ENCODE measurements at places on chromosomes 12 and 14.

GRCh38 chr12:62732861-62733427 is 202.0 kb downstream of the PPM1H start:
- peak; percentile 67 for DNase-seq

DNA sequence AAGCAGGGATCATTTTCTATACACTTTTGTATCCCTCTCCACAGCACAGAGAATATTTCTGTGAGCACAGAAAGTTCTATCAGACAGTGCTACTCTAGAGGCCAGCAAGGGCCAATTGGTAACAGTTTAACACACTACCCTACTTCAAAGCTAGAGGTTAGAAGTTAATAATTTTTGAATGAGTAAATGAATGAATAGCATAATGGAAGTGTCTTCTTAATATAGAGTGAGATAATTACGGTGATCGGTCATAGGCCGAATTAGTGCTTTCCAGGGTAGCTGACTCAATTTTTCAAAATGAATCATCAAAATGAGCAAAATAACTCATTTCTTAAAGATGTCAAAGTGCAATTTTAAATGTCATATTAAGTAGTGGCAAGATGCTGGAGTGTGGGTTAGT is 67.0 kb upstream of the CCDC198 start:
- DNase-seq: no peak

- DNase-seq: peak; percentile 46
Measured at GRCh38 chr12:123713398-123713797, 1.2 kb downstream of the ATP6V0A2 start.

- no peak for DNase-seq
Measured at GRCh38 chr14:31164115-31164514, 43.5 kb downstream of the HECTD1 start.

- no peak for DNase-seq
Measured at GRCh38 chr12:65162609-65163008, 6.8 kb upstream of the LEMD3 start.

GRCh38 chr12:40959041-40959440 is 229.1 kb upstream of the PDZRN4 start:
- DNase-seq: peak; percentile 74

DNA sequence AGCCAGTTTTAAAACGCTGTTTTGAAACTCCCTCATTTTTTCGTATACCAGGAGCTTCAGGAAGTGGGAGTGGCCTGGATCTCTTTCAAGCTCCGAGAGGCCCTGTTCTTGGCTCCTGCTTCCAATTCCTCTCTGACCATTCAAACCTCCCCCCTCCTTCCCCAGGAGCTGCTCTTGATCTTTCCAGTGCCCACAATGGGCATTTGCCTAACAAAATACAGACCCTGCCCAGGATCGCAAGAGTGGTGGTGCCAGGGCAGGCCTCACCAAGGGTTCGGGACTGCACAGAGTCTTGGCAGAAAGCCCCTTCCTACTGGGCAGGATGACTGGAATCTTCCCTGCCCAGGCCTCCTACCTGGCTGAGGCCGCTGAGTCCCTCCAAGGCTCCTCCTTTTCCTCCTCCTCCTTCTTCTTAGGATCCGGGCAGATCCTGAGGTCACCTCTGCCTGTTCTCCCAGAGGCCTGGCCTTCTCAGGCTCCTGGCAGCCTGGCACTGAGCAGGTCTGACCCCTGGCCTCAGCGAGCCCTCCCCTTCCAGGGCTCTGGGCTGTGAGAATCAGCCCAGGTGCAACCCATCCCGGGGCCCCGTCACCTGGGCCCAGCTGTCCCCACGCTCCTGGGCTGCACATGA is 46.9 kb upstream of the NOS1 start:
- no peak for DNase-seq

- no peak for DNase-seq
Measured at GRCh38 chr14:103279142-103280025, 54.7 kb upstream of the EIF5 start.

DNA sequence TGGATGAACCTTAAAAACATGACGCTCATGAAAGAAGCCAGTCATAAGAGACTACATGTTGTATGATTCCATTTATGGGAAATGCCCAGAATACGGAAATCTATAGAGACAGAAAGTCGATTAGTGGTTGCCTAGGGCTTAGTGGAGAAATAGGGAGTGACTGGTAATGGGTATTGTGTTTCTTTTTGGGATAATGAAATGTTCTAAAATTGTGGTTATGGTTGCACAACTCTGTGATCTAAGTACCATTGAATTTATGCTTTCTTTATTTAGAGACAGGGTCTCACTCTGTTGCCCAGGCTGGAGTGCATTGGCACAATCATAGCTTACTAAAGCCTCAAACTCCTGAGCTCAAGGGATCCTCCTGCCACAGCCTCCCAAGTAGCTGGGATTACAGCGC is 8.0 kb downstream of the RBMS2 start:
- DNase-seq: peak; percentile 32

DNA sequence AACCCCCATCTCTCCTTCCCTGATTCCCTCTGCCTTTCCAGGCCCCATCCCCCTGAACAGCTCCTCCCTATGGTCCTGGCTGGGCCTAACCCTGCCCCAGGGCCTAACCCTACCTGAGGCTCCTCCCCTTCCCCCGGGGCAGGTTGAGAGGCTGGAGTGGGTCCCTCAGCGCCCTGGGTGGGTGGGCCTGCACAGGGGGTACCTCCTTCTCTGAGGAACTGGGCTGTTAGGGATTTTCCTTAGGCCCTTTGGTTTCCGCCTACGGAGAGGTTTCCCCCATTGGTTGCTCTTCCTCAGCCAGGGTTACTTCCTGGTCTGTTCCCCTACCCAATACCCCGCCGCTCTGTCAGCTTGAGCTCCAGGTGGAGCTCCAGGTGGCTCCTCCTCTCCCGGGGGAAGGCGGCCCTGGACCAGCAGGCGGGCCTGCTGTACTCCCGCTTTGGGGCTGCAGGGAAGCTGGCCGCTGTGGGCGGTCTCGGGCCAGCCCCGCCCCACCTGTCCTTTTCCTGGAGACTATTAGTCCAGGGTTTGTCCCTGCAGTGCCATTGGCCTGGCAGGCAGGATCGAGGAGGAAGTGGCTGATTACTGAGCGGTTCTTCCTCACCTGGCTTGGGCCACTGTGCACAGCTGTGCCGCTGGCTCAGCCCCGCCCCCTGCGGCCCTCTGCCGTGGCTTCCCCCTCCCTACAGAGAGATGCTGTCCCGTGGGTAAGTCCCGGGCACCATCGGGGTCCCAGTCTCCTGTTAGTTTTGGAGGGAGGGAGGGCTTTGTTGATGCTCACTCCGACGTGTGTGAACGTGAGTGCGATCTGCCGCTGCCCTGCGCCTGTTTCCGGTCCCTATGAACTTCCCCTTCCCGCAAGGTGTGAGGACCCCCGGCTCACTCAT is 2.5 kb downstream of the C12orf57 start:
- DNase-seq: no peak

- no peak for DNase-seq
Measured at GRCh38 chr14:87207756-87208155, 785.2 kb downstream of the GALC start.

DNA sequence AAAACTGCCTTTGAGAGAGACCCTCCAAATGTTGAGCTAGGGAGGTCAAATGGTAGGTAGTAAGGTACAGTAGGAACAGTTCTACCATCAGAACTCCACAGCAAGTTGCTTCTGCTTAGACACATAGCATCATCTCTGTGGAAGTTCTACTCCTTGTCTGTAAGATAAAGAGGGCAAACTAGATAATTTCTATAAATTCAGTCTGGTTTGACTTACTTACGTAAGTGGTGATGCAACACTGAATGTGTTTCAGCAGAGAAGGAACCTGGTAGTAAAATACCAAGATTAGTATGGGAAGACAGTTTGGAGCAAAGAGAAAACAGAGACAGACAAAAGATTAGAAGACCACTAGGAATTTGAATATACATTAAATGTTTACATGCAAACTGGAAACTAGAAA is 42.0 kb downstream of the KITLG start:
- DNase-seq: peak; percentile 91

DNA sequence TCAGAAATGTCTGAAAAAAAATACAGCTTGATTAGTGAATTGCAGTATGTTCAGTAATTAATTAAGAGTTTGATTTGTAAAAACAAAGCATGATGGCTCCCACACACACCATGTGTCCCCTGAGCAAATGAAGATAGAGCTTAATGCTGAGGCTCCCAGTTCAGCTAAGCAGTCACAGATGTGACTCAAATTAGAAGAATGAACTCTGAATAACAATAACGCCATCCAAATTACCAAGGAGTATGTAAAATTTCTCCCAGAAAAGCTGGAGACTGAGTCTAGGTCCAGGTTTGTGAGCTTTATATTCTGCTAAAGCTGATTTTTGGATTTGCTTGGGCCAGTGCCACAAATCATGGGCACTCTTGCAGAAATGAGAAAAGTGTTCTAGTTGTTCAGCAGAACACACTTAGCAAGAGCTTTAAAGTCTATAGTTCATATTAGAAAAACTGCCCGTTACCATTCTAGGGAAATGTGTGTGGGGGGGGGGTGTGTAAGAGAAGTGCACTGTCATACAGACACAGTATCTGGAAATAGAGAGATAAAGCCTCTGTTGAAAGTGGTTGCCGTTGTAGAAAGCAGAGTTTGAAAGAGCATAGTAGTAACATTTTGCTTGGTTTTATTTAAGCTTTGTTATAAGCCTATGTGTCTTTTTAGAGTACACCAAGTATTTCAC is 253.1 kb downstream of the BCAT1 start:
- DNase-seq: no peak

- no peak for DNase-seq
Measured at GRCh38 chr12:92778525-92778924, 75.7 kb downstream of the PLEKHG7 start.

- peak; percentile 36 for DNase-seq
Measured at GRCh38 chr12:29066011-29066588, 83.0 kb upstream of the FAR2 start.

DNA sequence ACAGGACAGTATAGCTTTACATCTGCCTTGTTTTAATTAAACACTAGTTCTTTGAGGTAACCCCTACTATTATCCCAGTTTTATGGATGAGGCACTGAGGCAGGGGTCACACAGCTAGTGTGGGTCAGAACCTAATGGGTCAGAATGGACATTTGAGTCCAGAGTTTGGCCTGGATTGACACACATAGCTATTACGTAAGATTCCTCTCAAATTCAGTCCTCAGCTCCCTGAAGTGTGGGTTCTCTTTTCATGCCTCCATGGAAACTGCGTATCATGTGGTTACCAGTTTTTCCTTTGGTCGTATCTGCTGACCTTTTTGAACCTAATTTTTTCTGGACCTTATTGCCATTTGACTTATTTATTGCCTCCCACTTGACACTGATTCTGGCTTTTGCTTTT is 40.4 kb downstream of the PSEN1 start:
- peak; percentile 19 for DNase-seq

- DNase-seq: no peak
Measured at GRCh38 chr12:30774599-30774998, 19.8 kb upstream of the CAPRIN2 start.

- DNase-seq: no peak
Measured at GRCh38 chr12:124286414-124286813, 8.5 kb upstream of the RFLNA start.

- DNase-seq: no peak
Measured at GRCh38 chr14:99166506-99166905, 105.5 kb downstream of the BCL11B start.

DNA sequence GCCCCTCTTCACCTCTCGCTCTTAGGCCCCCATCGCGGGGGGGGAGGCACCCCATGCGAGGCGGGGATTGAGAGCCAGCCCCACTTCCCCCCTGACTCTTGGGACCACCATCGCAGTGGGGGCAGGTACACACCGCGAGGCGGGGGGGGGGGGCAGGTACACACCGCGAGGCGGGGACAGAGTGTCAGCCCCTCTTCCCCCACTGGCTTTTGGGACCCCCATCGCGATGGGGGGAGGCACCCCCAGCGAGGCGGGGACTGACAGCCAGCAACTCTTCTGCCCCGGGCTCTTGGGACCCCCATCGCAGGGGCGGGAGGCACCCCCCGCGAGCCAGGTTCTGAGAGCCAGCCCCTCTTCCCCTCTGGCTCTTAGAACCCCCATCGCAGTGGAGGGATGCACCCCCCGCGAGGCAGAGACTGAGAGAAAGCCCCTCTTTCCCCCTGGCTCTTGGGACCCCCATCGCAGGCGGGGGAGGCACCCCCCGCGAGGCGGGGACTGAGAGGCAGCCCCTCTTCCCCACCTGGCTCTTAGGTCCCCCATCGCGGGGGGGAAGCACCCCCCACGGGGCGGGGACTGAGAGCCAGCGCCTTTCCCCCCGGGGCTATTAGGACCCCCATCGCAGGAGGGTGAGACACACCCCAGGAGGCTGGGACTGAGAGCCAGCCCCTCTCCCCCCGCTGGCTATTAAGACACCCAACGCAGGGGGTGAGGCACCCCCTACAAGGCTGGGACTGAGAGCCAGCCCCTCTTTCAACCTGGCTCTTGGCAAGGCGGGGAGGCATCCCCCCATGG is 196.5 kb upstream of the PZP start:
- DNase-seq: no peak

DNA sequence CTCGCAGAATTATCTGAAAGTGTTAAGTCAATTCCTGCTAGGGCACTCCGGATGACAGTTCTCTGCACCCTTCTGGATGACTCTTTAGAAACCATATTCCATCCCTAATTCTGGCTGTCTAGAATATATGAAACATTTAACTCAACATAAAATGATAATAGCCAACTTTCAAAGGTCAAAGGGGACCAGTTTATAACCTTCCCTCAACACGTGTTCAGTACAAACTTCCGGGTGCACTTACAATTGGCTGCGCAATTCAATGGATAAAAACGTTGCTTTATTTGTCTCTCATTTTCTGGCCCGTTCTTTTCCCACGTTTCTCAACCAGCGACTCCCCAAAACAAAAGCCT is 1.3 kb downstream of the SBNO1 start:
- DNase-seq: peak; percentile 55

GRCh38 chr14:51012055-51012454 is 67.8 kb upstream of the PYGL start:
- no peak for DNase-seq

DNA sequence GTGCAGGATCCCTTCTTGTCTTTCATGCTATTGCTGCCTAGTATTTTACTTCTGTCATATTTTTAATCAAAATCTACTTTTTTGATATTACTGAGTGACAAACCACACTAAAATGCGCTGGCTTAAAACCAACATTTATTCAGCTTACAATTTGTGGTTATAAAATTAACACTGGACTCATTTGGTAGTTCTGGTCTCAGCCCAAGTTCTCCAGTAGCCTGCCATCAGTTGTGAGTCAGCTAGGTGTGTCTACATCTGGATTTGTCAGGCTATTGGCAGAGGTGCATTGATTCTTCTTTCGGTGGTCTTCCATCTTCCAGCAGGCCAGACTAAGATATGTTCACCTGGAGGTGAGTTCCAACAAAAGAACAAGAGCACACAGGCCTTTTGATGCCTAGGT is 765.1 kb upstream of the FBXO33 start:
- DNase-seq: no peak

DNA sequence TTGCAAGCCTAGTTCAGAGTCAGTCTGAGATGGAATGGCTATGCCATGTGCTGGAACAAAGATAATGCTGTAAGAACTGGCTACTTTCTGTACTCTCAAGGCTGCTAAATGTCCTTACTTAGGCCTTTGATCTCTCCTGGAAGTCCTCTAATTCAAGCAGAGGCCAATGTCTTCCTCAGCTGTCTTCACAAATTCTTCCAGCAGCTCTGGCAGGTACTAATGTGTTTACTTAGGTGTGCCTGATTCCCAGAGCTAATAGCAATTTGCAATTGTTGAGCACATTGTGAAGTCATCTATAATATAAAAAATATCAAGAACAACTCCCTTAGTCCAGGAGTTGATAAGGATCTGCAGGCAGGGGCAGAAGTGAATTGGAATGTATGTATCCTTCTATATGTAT is 3.8 kb upstream of the MYF5 start:
- no peak for DNase-seq

- no peak for DNase-seq
Measured at GRCh38 chr12:57236201-57236924, 6.9 kb downstream of the SHMT2 start.
